CD4-positive, alpha-beta T cell treated with Interleukin-4 for 4 hours (primary cell): ENCODE measurements at places on chromosomes 13 and 19.

DNA sequence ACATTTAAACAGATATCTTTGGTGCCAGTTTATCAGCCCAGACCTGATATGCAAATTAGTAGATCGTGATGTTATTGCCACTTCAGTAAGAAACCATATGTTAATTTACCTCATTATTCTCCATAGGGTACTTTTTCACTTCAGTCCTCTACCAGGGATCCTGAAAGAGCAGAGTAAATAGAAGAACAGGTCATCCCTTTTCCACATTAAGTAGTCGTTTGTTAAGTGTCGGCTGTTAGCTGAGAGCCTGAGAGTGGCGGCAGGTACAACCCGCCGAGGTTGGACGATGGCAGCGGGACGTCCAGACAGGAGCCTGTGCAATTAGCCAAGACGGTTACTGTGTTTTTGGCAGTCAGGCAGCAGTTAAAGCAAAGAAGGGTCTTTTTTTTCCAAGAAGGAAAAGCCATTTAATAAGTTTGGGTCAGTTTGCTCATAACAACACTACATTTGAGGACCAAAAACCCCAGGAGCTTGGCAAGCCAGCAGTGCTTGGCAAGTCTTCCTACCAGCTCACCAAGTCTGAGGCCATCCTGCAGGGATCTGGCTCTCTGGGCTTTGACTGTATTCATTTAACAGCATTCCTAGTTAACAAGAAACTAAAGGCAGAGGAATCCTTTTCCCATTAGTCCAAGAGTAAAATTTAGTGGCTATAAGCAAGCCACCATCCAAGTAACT is 231.8 kb downstream of the SHISA2 start:
- DNase-seq, result no peak

GRCh38 chr19:58003174-58003828 is 681 bp upstream of the ZNF606 start:
- DNase-seq, result no peak

- no peak for DNase-seq
Observed at GRCh38 chr13:27678306-27679040, 56.8 kb downstream of the POLR1D start.

GRCh38 chr13:61648547-61648946 is 232.9 kb upstream of the PCDH20 start:
- no peak for DNase-seq

- DNase-seq, result no peak
Observed at GRCh38 chr13:113629866-113630265, 28.1 kb downstream of the ATP4B start.

GRCh38 chr13:45630791-45631190 is 15.3 kb upstream of the ERICH6B start:
- DNase-seq, result no peak

GRCh38 chr13:41419206-41419605 is 38.1 kb upstream of the RGCC start:
- no peak for DNase-seq

DNA sequence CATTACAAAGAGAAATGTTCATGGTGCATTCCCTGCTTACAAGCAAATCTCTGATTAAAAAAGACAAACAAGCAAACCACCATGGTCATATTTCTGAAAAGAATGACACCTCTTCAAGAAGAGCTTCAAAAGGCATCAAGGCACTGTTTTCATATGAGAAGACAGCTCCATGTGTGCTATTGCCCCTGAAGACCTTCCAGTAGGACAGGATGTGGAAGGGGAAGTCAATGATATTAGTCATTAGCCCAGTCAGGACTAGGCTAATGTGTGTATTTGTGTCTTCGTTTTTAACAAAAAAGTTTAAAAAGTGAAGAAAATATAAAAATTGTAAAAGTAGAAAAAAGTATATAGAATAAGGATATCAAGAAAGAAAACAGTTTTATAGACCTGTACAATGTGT is 534.7 kb upstream of the ARGLU1 start:
- no peak for DNase-seq

GRCh38 chr13:74485757-74486156 is 351.6 kb upstream of the KLF12 start:
- no peak for DNase-seq

DNA sequence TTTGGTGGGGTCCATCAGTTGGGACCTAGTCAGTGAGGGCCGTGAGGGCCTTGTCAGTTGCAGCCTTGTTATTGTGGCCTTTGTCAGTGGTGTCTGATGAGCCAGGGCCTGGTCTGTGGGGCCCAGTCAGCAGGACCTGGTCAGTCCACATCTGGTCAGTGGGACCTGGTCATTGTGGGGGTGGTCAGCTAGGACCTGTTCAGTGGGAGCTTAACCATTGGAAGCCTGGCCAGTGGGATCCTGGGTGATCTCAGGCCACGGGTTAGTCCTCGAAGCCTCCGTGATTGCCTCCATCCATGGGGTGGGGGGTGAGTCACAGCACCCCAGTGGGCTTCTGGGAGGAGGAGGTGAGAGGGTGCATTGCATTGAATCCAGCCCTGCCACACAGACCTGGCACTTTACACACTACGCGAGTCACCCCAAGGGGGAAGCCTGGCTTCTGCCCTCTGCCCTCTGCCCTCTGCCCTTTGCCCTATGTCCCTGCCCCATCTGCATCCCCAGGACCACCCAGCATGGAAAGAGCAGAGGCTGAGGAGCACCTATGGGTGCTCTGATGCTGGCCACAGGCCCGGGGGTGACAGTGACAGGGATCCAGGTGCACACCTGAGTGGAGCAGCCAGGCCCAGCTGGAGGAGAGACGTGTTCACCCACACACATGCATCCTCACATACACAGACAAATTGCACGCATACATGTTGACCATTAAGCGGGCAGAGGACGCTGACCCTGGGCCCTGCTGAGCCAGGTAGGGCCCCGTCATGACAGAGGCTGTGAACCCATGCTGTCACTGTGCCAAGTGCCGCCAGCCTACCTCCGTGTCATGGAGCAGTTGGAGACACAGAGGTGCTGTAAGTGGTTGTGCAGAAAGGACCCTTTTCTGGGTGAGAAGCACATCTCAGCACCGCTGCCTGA is 59.8 kb upstream of the TPM4 start:
- DNase-seq, result no peak

DNA sequence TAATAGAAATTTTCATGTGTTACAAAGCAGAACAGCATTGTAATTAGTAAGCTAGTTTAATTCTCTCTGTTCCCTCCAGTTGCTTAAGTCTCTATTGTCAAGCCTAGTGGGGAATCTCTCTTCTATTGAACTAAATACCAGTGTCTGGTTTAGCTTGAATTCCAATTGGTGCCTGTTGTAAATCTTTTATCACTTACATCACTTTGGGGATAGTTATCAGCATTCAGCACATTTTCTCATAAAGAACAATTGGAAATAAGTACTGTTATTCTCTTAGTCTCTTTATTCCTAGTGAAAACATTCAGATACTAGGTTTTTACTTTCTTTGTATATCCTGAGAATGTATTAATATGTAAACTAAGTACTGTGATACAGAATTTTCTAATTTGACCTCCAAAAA is 25.2 kb downstream of the IPO5 start:
- no peak for DNase-seq

DNA sequence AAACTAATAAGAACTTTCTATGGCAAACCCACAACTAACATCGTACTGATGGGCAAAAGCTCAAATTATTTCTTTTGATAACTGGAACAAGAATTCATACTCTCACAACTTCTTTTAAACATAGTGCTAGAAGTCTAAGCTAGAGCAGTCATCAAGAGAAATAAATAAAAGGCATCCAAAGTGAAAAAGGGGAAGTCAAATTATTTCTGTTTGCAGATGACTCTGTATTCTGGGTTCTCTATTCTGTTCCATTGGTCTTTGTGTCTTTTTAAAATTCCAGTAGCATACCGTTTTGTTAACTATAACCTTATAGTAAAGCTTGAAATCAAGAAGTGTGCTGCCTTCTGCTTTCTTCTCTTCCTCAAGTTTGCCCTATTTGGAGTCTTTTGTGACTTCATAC is 1215.9 kb downstream of the UQCRFS1 start:
- no peak for DNase-seq

DNA sequence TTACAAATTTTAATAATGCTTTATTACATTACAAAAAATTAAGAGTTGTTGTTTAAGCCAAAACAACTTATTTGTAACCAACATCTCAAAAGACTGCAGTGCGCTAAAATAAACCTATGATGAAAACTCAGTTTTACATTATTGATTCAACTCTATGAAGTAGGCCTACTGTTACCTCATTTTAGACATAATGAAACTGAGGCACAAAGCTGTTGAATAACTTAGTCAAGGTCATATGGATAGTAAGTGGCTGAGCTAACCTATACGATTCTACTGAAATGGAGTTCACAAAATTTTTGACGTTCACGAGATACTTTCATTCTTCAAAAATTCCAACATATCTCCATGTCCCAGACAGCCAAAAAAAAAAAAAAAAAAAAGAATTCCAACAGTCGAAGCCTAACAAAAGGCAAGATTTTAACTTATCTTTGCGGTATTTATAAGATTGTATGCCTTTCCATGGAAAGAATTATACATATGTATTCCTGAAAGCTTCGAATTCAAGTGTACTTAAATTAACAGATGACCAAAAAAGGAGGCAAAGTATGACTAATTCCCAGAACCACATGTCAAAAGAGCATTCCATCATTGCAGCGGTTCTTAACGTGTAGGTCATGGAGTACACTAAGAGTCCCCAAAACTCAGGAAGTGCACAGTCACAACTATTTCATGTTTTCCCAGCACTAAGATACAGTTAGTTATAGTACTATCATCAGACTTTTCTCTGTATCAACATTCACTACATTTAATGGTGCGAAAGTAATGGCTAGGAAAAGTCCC is 69.4 kb downstream of the PSPC1 start:
- DNase-seq, result no peak

GRCh38 chr13:48184260-48184659 is 48.7 kb upstream of the ITM2B start:
- no peak for DNase-seq

DNA sequence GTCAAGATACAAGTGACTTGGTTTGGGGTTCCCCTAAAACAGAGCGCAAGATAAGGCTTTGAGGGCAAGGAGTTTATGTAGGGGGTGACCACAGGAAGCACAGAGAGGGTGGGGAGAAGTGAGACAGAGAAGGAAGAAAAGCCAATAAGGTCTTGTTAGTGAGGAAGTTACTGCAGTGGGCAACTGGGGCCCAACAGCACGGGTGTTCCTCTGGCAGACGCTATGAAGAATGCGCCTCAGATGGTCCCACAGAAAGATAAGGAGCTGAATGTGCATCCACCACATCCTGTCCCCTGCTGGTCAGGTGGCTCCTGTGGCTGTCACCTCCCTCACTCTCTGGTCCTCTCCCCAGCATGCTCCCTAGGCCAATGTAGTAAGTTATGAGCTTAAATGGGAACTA is 333.5 kb downstream of the TSHZ3 start:
- DNase-seq, result no peak
